Urinary bladder (tissue), 4 donors: ENCODE measurements at places on chromosomes 5 and 9. TPM values are rescaled to one million over a fixed set of nuclear protein-coding genes. Genes with fewer than 3 reads are reported as not detected.

GRCh38 chr5:159784993-159785392 is 131.3 kb upstream of the ADRA1B start:
- no peak for DNase-seq

Gene PCDHGC3
- total RNA-seq, result 62.8 TPM

DNA sequence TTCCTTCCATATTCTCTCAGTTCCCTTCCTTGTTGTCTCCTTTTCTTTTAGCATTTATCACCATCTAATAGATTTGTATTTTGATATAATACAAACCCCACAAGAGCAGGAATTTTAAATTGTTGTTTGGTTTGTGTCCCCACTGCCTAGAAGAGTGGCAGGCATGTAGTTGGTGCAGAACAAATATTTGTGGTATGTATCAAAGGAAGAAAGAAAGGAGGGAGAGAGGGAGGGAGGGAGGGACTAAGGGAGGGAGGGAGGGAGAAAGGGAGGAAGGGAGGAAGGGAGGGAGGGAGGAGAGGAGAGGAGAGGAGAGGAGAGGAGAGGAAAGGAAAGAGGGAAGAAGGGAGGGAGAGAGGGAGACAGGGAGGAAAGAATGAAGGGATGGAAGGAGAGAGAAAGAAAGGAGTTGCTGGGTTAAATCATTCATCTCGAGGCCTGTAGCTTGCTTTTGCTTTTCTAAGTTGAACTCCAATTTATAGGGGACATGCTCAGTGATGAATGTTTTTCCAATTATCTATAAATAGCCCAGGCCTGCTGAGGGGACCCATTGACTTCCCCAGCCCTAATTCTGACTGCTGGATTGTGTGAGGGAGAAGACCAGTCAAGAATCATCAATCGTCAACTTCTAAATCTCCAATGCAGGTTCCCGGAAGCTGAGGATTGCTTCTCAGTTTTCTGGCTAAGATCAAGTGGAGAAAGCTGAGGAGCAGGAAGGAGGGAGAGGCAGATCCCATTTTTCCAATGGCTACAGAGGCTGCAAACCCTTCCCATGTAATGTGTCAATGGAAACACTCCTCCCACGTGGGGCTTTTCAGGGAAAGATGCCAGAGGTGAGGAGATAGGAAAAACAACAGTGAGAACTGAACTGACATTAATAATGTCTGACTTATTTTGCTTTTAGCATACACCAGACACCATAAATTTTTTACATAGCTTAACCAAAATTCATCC is 320.7 kb downstream of the ASTN2 start:
- peak; percentile 10 for DNase-seq

Gene SPACA9
- 2.5 TPM for total RNA-seq

Gene MAMDC4
- total RNA-seq, result 3.0 TPM

- no peak for DNase-seq
Measured at GRCh38 chr5:6584101-6584645, 48.7 kb downstream of the NSUN2 start.

DNA sequence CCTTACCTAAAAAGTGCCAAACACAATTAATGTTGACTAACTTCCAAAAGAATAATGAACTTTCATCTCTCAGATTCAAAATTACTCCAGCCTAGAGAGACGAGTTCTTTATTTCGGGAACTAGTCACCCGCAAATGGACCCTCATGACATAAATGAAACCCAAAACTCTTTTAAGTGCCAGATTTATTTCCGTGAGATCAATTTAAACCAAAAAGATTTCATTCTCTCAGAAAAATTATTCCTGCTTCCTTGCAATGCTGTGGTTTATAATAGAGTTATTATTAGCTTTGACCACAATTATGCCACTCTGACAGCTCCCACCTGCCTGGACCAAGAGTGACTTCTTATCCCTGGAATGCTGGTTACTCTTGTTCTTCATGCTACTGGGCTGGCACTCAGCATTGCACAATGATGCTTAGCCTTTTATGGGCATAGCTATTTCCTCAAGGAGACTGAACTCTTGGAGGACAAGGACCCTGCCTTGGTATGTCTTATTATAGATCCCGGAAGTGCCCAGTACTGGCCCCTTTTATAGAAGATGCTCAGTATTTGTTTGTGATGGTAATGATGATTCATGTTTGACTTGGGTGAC is 183.5 kb downstream of the SNX18 start:
- no peak for DNase-seq

- no peak for DNase-seq
Measured at GRCh38 chr9:93255994-93256877, 72.3 kb downstream of the WNK2 start.

DNA sequence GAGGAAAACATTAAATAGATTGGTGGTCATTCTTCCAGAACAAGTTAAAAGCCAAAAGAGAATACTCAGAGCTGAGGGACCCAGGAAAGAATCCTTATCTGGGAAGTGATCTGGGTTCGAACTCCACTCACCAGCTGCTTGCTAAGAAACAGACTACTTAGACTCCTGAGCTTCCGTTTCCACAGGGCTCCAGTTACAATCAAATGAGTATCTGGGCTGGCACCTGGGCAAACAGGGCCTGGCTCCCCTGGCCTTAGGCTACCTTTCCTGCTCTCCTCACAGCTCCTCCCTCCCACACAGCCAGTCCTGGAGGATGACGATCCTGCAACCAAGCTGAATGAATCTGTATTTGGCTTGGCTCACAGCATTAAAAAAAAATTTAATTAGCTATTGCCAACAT is 2.5 kb downstream of the MAPK9 start:
- DNase-seq, result no peak

DNA sequence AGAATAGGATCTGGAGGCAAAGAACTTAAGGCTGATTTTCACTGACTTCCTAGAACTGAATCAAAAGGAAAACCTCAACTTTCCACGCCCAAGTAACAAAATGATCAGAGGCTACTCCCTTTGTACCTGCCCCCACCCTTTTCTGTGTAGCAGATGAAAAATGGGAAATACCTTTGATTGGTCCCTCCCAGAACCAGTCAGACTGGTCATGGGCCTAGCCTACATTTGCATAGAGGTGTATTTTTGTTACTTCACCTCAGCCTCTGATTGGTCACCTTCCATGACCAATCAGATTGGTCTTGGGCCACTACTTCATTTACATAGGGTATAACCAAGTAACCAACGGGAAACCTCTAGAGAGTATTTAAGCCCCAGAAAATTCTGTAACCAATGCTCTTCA is 1553.5 kb upstream of the C9orf72 start:
- no peak for DNase-seq

DNA sequence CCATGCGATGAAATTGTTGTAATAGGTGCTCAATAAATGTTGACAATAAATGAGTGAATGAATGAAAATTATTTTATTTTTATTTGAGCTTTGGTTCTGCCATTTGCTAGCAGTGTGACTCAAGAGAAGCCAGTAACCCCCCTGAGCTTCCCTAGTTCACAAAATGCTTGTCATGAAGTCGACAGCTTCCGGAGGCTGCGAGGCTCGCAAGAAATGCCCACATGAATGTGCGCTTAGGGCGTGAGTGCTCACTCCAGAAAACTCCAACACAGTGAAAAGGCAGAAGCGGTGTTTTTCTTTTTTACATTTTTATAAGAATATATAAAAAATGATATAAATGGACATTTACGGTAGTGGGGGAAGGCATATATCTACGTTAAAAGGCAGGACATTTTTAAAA is 26.5 kb downstream of the CDKN2A start:
- no peak for DNase-seq

- DNase-seq, result no peak
Measured at GRCh38 chr9:132562306-132562573, 20.2 kb upstream of the BARHL1 start.

Gene RMI1
- total RNA-seq, result 17.5 TPM

Gene ARSI
- 16.8 TPM for total RNA-seq

DNA sequence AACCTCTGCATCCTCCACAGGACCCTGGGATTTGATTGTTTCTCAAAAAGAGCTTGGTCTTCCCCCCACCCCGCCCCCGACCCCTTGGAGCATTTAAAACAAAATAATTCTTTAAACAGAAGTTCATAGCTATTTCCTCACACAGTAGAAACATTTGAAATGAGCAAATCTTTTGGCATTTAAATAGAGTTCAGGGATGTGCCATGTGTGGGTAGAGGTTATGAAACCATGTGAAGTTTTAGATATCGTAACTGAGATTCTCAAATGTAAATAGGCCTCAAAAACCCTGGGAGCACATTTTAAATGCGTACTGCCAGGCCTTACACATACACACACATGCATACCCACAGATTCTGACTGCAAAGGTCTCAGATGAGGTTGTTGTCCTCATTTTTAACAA is 66.5 kb downstream of the EPB41L4B start:
- DNase-seq, result no peak

Gene ANKRD31
- 0.69 TPM for total RNA-seq

- DNase-seq, result no peak
Measured at GRCh38 chr5:156826150-156826549, 23.9 kb upstream of the PPP1R2B start.

- DNase-seq, result no peak
Measured at GRCh38 chr5:84445049-84445685, 60.5 kb upstream of the EDIL3 start.

DNA sequence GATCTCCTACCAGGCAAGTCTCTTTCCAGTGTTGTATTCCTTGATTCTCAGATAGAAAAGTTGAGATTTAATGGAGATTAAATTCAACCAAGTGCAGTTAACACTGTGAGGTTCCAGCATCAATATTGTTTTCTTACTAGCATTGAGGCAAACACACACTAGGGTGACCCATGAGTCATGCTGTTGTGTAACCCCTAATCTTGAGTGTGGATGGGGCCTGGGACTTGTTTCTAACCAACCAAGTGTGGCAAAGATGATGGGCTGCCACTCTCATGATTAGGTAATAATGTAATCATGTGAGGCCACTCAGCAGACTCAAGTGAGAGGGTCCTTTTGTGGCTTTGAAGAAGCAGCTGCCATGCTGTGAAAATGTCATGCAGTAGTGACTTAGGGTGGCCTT is 394.2 kb downstream of the IRX2 start:
- DNase-seq, result no peak

Gene CKMT2
- total RNA-seq, result 6.9 TPM

GRCh38 chr5:10747678-10748622 is 13.1 kb downstream of the DAP start:
- DNase-seq, result no peak

DNA sequence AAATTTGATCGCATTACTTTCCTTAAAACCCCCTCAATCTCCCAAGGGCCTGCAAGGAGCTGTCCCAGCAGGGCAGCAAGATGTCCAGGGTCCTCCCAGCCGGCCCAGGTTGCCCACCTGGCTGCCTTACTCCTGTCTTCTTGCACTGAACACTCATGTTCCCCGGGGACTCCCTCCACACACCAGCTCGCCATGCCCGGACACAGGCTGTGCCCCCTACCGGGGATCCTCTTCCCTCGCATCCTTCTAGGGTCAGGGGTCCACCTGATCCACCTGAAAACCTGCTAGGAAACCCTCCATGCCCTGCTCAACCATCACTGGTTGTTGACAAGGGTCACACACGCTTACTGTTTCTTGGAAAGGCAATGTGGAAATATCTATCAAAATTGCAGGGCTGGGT is 172.0 kb upstream of the MSX2 start:
- no peak for DNase-seq

DNA sequence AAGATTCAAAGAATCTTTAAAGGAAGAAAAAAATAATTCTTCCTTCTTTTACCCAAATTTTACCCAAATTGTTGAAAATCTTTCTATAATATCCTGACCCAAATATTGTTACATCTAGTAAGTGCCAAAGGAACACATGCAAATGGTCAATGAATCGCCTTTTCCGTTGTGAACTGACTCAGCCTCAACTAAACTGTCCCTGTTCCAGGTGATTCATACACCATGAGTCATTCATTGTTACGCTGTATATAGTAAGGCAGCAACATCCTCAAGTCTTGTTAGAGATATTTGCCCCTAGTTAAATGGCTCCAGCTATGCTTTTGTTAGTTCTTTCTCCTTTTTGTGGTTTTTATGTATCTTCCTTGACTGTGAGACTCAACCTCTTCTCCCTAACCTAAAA is 9.7 kb downstream of the PTGER4 start:
- DNase-seq, result no peak

Gene PROB1
- total RNA-seq, result 1.4 TPM

DNA sequence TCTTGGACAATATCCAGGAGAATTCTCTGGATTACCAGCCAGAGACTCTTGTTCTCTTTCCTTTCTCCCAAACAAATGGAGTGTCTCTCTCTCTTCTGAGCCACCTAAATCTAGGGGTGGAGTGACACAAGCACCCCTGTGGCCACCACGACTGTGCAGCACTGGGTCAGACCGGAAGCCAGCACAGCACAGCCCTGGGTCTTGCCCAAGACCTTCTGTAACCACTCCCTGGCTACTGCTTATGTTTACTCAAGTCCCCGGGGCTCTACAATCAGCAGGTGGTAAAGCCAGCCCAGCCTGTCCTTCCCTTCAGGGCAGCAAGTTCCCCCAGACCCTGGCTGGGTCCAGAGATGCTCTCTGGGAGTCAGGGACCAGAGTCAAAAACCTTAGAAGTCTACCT is 110.0 kb upstream of the TUT7 start:
- DNase-seq, result no peak

Gene HDAC3
- 36.3 TPM for total RNA-seq

GRCh38 chr5:89450149-89450538 is 567.2 kb upstream of the MEF2C start:
- no peak for DNase-seq

GRCh38 chr5:125011014-125011413 is 264.6 kb upstream of the ZNF608 start:
- no peak for DNase-seq

GRCh38 chr5:60945813-60946187 is 795 bp downstream of the NDUFAF2 start:
- DNase-seq, result peak; percentile 23

DNA sequence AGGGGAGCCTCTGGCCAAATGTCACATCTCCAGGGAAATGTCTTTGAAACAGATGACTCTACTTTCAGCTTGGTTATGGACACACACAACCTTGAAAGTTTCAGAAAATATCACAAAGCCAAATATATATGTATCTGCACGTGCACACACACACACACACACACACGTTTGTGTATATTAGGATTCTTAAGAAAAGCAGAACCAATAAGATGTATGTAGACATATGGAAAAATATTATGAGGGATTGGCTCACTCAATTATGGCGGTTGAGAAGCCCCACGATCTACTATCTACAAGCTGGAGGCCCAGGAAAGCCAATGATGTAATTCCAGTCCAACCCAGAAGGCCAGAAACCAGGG is 194.9 kb downstream of the PALM2AKAP2 start:
- no peak for DNase-seq

Gene PLPP1
- 146 TPM for total RNA-seq
